NCI-H1092 (cell line): ENCODE measurements at places on chromosomes 16 and 17.

DNA sequence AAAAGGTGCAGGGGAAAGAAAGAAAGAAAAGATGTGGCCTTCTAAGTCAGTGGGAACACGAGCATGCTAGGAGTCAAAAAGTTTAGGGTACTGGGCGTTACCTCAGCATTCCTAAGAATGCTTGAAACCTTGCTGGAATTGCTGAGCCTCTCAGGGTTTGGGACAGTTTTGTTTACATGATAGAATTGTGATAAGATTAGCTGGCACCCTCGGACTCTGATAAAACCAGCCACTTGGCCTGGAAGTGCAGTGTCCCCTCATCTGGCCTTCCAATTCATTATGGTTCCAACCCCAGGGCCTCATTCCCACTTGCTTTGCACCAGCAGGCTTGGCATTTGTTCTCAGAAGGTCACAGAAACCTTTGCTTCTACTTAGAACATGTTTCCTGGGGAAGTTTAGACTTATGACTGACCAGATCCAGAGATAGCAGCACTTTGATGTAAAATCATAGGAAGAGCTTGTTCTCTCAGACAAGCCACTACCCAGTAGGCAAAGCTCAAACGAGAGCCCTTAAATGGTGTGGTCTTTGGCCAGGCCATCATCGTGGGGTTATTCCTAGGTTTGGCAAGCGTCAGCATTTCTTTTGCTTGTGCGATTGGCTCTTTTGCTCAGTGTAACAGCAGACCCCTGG, 8.0 kb downstream of the SGF29 start:
- no peak for DNase-seq

- no peak for DNase-seq
Observed at GRCh38 chr16:60820361-60820760, 1215.9 kb downstream of the CDH8 start.

- DNase-seq = no peak
Observed at GRCh38 chr17:75980188-75981018, 1.4 kb downstream of the TEN1 start.

DNA sequence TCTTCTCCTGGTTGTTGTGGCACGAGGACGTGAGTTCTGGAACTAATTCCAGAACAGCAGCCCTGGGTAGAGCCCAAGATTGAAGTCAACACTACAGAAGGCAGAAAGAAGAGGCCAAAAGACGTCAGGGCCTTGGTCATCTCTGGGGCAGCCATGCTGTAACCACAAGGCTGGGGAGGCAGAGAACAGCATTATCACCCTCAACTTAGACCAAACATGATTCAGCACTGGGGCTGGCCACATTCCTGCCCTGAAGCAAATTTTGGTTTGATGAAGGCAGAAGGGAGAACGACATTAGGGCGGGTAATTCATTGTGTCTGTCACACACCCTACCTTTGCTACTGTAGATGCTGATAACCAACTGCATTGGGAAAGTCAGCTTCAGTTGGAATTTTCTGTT, 9.7 kb upstream of the ALOX15B start:
- no peak for DNase-seq

DNA sequence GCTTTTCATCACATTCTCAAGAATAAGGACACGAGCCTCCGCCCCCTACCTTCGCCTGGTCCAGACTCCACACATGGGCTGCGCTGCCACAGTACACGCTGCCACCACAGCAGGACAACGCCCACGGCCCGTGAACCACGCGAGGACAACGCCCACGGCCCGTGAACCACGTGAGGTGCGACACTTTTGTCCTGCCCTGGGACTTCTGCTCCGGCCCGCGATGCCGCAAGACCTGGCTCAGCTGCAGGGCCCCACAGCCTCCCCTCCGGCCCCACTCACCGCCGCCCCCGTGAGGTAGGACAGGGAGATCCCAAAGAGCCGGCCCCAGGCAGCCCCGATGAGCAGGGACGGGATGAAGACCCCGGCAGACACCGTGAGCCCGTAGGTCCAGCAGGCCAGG, 5.9 kb upstream of the CCDC154 start:
- no peak for DNase-seq
